ENCODE measurements at places on chromosomes 1 and 21.
A peak's percentile ranks its signal among the peaks of the same experiment; 100 is the strongest.

DNA sequence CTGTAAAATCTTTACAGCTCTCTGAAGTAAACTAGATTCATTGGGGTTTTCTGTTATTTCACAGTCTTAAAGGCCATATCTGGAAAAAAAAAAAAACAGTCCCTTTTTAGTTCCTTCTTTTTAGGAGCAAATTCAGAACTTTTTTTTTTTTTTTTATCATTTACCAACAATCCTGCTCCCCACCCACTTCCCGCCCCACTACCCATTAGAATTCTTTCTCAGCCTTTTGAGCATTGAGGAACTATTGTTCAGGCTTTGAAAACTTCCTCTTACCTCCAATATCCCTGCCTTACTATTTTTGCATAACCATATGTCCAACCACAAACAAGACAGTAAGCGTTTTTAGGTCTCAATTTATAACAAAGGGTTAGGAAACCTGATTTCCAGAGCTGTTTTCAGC, 330.1 kb downstream of the PLPP3 start:
- DNase-seq: no peak

DNA sequence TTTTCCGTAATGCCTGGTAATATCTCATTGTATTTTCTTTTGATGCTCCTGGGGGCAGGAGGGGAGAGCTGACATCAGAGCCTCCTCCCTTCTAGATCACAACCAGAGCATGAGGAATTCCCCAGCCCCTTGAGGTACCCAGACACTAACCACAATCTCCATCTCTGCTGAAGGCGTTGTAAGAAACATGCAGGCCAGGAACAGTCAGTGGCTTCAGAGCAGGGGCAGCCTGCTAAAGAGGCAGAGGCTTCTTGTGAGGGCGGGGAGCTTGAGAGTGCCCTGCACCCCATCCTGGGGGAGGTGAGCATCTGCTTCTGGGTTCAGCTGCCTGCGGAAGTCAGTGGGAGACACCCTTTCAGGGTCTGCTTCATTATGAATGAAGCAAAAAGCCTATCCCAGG, 19.0 kb downstream of the MAPKAPK2 start:
- peak; percentile 68 for DNase-seq

DNA sequence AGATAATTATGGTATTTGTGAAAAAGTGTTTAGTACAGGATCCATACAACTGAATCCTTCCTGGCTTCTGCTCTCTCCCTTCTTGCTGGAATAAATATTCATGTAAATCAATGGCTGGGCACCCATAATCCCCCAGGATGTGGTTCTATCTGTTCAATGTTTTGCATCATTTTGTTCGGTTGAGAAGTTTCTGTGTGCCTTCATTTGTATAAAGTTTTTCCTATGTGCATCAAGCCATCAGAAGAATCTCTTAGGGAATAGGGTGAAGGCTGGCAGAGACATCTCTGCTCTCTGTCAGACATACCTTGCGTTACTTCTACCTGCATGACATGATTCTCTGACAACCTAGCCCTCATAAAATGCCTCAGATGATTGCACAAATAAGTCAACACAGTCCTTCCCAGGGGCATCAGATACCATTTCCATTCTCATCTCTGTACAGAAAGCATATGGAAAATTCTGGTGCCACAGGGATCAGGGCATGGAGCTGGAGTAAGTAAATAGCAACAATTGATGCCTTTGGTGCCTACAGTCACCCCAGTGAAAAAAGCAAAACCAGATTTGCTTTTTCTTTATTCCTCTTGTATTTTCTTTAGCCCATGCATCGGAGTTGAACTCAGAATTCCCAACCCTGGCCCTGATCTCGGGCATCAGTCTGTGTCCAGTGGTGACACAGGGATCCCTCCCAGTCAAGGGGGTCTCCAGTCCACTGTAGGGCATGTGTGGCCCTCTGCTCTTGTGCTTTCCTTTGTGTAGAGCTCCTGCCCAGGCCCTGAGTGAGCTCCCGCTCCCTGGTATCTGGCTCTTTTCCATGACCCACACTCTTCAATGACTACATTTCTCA, 39.7 kb upstream of the ATP1A1 start:
- DNase-seq: no peak

GRCh38 chr1:229283183-229283611, 12.3 kb downstream of the RAB4A start:
- no peak for DNase-seq

DNA sequence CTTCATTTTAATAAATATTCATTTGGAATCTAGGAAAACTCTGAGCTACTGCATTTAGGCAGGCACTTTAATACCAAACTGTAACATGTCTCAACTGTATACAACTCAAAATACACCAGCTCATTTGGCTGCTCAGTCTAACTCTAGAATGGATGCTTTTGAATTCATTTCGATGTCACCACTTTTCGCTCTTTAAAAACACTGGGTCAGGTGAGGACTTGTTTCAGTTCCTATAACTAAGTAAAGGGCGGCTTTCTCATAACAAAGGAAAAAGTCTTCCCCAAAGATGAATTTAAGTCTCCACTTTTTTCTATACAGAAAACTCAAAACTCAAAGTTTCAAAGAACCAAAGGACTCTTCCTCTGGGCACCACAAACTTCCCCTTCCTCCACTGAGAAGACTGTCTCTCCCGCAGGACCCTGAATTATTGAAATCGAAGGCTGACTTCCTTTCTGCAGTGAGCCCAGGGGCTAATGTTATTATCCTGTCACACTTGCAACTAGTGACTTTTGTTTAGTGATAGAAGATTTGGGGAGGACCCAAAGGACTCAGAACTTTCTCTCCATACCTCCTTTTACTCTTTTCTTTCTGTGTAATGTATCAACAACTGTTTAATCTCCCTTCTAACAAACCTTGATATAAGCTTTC, 9.7 kb upstream of the DHX9 start:
- no peak for DNase-seq

- no peak for DNase-seq
Observed at GRCh38 chr1:5905436-5905835, 86.8 kb downstream of the NPHP4 start.

- no peak for DNase-seq
Observed at GRCh38 chr1:189131576-189131975, 1346.1 kb downstream of the BRINP3 start.

- DNase-seq: no peak
Observed at GRCh38 chr1:200977071-200977754, 46.3 kb downstream of the KIF21B start.

DNA sequence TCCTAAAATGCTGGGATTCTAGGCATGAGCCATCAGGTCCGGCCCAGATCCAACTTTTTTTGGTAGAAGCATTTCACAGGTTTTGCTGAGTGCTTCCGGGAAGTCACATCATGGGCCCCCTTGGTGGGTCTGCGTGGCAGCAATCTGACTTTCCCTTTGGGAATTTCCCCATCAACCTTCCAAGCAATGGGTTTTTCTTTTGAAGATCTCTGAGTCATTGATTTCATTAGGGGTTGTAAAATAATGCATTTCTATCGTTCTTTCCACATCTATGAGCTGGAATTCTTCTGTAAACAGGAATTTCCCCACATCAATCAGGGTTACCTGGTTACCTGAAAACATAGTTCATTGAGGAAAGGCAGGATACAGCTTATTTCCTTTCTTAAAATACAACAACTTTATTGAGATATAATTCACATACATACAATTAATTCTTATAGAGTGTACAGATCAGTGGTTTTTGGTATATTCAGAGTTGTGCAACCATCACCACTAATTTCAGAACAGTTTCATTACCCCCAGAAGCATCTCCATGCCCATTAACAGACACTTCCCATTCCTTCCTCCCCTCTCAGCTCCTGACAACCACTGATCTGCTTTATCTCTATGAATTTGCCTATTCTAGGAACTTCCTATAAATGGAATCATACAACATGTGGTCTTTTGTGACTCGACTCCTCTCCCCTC, 9.9 kb upstream of the ZBTB17 start:
- DNase-seq: no peak

DNA sequence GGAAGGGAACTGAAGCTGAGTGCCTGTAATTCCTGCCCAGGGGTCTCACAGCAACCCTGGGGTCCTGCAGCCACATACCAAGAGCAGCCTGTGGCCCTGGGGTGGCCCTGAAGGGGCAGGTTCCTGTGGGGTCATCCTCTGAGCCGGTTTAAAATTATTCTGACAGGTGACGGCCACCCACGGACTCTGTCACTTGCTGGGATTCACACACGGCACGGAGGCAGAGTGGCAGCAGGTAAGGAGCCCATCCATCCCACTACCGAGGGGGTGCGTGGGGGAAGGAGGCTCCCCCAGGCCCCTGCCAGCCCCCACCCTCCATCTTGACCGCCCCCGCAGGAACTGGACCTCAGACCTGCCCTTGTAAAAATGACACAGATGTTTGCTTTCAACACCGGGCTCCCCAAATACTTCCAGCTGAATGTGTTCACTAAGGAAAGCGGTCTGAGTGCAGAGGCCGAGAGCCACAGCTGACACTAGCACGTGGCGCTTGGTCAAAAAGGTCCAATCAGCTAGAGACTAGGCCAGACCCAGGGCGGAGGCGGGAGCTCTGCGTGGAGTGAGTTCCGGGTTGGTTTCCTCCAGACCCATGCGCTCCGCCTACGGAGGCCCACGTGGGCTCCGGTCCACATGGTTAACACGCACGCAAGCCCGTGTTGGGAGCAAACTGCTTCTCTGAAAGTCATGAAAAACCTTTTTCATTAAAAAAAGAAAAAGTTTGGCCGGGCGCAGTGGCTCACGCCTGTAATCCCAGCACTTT, 10.0 kb downstream of the YBEY start:
- DNase-seq: peak; percentile 31

DNA sequence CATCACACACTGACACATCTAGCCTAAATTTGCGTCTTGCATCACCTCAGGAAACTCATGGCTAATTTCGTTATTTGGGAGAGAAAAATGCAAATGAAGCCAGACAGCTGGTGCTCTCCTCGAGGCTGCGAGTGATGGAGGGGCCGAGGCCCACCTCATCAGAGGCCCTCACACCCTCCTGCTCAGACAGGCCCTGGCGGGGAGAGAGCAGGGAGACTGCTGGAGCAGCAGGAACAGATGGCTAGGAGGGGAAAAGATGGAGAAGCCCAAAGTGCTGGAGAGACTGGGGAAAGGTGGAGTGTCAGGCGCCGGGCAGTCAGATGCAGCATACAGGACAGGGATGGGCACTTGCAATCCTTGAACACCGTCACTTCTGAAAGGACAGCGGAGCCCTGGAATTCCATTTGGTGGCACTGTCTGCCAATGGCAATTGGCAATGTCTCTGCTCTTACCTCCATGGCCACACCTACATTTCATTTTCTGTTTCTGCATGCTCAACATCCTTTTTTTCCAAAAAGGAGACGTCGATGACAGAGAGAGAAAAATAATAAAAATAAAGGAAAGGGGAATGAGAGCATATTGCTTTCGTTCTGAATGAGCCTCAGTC, 286.2 kb downstream of the SPATA17 start:
- no peak for DNase-seq

DNA sequence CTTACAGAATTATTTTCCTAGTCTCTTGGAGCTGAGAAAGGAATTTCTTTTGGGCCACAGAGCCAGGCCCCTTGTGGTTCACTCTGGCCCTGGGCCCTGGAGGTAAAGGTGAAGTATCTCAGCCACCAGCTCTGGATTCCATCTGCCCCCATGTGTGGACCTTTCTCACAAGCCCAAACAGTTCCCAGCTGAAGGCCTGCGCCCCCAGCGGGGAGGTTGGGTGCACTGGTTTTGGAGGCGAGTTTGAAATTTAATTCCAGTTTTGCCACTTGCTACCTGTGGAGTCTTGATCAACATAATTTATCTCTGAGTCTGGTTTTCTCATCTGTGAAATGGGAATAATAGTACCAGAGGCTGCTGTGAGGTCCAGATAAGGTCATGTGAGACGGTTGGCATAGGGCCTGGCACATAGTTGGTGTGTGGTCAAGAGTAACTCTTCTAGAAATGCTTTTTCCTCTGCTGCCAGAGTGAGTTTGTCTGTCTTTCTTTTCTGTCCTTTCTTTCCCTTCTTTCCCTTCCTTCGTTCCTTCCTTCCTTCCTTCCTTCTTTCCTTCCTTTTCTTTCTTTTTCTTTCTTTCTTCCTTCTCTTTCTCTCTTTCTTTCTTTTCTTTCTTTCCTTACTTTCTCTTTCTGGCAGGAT, 6.1 kb downstream of the AGTRAP start:
- DNase-seq: no peak

Measured in CD4-positive, alpha-beta T cell (primary cell).